Stimulated activated CD8-positive, alpha-beta memory T cell treated with anti-CD3 and anti-CD28 coated beads, Interleukin-12 subunit alpha, Interleukin-12 subunit beta, amount 100 ng/mL, for 1 hour (primary cell): ENCODE measurements at places on chromosomes 11 and 22.

GRCh38 chr11:8807544-8808225 lies 103.3 kb upstream of the AKIP1 start:
- DNase-seq = no peak

GRCh38 chr11:13223112-13223511 lies 54.5 kb upstream of the BMAL1 start:
- no peak for DNase-seq

GRCh38 chr11:61578819-61579675 lies 1.8 kb downstream of the SYT7 start:
- no peak for DNase-seq

DNA sequence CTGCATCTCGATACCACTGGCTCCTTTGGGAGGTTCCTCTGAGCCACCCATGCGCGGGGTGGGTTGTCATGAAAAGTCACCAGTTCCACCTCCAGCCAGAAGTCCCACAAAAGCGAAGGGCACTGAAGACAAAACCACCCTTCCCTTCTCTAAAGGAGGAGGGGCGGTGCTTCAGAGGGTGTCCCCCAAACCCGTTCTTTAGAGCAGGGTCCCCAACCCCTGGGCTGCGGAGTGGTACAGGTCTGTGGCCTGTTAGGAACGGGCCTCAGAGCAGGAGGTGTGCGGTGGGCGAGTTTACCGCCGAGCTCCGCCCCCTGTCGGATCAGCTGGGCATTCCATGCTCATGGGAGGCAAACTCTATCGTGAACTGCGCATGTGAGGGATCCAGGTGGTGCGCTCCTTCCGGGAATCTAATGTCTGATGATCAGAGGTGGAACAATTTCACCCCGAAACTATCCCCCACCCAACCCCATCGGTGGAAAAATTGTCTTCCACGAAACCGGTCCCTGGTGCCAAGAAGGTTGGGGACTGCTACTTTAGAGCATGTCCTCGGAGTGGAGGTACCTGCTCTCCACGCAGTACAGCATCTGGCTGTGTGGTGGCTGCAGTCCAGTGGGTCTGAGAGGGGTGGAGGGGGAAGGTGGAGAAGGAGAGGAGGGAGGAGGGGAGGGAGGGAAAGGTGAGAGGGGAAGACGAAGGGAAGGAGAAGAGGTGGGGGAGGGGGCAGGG lies 72.9 kb upstream of the SEPTIN5 start:
- DNase-seq = no peak

GRCh38 chr22:20165913-20166312 lies 15.1 kb upstream of the CCDC188 start:
- no peak for DNase-seq

DNA sequence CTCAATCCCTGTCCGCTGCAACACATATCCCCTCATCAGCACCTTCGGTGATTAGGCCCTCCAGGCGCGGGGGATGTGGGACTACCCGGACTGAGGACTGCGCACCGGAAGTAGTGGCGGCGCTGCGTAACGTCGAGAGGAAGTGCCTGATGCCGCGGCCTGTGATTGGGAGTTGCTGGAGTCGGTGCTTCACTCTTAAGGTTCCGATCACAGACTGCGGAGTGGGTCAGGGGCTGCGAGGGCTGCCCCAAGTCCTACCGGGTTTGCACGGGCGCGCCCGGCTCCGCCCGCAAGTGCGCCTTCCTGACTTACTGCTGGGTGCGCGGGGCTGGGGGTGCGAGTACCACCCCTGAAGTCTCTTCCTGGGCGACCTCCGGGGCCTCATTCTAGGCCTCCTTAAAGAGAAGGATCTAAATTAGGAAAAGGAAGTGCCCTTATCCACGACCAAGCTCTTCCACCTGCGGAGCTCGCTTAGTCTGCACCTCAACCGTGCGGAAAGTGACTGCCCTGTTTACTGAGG lies at the start of gene ALKBH3:
Gene ALKBH3, plus strand, starts transcription at position 192 of the 520 bp plus-strand sequence. CDS start 1,822 bp downstream, outside the sequence.
- peak; percentile 85 for DNase-seq

DNA sequence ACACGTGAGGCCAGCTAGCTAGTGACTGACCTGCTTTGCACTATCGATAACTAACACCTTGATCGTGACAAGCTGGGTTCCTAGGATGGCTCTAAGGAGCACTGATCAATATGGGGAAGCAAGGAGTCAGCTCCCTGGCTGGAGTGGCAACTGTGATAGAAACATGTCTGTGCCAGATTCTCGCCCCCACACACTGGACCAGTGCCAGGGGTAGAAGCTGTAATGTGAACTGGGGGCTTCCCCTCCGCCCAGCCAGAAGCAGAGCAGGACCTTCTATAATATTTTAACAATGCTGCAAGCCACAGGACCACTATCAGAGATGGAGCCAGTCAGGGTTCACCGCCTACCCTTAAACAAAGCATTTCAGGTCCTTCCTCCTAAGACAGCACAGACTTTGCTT lies 96.5 kb downstream of the DSCAML1 start:
- DNase-seq = no peak

DNA sequence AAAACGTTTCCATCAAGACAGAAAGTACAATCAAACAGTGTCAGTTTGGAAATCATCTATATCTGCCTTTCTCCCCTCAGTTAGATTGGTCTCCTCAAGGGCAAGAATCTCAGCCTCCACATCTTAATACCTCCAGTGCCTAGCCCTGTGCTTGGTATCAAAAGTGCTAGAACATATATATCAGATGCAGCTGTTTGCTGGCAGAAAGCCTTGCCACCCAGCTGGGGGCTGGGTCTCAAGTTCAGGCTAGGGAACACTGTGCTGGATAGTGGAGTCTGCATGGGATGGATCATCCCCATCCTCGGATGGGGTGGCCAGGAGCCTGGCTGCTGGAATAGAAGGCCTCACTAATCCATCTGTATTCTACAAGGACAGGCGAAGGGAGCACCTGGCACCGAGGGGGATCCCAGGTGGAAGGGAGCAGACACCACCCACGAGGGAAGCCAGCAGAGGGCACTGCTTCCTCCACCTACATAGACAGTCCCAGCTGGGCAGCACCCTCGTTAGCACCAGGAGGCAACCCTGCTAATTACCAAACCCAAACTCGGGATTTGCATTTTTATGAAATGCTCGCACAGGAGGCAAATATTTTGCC lies 602.2 kb downstream of the BUD13 start:
- DNase-seq = no peak

DNA sequence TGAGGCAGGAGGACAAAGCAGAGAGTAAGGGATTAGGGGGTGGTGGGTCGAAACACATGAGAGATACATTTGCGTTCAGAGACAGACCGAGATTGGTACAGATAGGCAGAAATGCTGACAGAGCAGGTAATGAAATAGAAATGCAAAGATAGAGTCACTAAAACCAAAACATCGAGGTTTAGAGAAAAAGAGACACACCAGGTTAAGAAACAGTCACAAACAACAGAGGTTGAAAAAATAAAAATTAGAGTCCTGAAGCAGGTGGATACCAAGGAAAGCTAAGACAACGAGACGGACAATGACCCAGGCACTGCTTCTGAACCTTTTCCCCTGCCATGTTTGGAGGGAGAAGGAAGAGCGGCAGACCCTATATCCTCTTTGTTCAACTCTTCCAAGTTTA lies 1.2 kb upstream of the MAPK1 start:
- no peak for DNase-seq

DNA sequence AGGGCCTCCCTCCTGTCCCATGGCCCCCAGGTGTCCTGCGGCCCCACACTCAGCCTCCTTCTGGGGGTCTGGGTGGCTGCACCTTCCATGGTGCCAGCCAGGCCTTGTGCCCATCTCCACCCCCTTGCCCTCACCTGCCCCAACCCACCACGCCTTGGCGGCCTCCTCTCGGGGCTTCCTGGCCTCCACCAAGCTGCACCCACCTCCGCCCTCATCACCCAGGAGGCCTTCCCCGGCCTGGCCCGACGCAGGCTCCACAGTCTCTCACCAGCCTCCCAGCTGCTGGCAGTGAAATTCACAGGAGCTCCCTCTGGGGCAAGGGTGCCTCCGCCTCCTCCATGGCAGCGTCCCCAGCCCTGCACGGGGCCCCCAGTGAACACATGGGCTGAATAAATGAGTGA lies 35.9 kb upstream of the WNT7B start:
- no peak for DNase-seq

DNA sequence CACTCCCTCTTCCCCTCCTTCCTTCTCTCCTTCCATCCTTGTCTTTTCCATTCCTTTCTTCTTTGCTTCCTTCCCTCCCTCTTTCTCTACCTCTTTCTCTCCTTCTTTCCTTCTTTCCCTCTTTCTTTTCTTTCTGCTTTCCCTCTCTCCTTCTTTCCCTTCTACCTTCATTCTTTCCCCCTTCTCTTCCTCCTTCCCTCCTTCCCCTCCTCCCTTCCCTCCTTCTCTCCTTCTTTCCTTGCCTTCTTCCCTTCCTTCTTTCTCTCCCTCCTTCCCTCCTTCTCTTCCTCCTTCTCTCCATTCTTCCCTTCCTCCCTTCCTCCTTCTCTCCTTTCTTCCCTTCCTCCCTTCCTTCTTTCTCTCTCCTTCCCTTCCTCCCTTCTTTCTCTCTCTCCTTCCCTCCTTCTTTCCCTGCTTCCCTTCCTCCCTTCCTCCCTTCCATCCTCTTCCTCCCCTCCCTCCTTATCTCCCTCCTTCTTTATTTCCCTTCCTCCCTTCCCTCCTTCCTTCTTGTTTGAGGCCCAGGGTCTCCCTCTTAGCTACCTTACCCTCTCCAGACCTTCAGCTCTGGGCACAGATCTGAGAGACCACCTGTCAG lies 77.0 kb downstream of the BUD13 start:
- DNase-seq = no peak

DNA sequence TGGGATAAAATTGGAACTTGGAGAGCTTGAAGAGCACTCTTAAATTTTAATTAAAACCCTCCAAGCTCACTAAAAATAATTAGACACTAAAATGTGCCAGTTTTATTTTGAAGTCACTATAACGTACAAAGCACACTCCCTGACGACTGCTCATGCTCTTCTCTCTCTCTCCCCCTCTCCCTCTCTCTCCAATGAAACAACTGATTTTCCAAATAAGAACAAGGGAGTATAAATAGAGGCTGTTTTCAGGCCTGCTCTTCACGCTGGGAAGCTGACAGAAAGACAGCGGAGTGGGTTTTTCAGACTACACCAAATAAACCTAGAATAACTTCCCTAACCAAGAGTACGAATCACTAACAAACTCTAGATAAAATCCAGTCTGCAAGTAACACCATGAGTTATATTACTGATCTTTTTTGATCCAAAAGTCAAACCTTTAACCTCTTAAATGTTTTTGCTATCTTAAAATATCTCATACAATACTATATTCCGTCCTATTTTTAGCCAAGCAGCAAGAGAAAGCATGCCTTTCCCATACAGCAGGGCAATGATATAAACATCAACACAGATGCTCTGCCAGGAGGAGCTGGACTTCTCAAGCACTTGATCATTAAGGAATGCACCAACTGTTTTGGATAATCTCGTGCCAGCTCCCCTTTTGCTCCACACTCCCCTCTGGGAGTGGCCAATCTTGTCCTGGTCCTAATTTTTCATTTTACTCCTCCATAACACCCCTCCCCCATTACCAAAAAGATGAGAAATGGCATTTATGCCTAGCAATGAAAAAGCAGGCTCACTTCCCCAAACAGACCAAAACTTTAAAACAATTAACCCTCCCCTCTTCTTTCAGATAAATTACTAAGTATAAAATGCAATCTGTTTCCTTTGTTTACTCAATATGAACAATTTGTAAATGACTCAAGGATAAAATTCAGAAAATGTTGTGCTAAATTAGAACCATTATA lies 116.9 kb downstream of the SOX6 start:
- DNase-seq = no peak

DNA sequence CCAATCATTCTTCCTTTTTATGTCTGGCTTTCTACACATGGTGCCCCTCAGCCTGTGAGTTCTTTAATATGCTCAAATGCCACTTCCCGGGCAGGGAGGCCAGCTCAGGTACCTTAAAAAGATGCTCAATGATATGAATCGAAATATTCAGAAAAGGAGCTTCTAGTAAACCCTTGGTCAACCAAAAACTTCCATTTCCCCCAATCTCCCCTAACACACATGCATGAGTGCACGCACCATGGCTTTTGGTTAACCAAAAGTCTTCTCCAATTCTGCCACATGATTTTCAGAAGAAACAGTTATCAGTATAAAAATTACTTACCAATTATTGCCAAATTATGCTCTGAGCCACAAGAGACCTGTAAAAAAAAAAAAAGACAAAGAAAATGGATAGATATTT lies 135.0 kb downstream of the SERGEF start:
- no peak for DNase-seq
